A172 (cell line): ENCODE measurements at places on chromosomes 3 and 15.

GRCh38 chr3:48558493-48559134, 2.0 kb upstream of the PFKFB4 start:
- DNase-seq: peak; percentile 51

GRCh38 chr3:171811295-171811912, 1.1 kb upstream of the PLD1 start:
- DNase-seq: peak; percentile 96

DNA sequence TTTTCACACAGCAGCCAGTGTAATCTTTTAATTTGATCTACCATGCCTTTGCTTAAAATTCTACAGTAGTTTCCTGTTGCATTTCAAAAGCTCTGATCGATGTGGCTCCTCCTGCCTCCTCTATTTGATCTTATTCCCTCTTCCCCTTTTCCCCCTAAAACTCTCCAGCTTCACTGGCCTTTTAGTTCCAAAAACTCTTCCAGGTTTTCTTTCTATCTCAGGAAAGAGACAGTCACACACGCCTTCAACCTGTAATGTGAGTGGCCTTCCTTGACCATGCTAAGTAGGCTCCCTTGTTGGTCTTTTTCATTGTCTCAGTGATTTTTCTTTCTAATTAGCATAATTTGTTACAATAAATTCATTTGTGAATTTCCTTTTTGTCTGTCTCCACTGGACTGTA, 985 bp downstream of the TEX9 start:
- DNase-seq: no peak

- DNase-seq: no peak
Measured at GRCh38 chr3:32436816-32437189, 45.1 kb downstream of the CMTM7 start.

DNA sequence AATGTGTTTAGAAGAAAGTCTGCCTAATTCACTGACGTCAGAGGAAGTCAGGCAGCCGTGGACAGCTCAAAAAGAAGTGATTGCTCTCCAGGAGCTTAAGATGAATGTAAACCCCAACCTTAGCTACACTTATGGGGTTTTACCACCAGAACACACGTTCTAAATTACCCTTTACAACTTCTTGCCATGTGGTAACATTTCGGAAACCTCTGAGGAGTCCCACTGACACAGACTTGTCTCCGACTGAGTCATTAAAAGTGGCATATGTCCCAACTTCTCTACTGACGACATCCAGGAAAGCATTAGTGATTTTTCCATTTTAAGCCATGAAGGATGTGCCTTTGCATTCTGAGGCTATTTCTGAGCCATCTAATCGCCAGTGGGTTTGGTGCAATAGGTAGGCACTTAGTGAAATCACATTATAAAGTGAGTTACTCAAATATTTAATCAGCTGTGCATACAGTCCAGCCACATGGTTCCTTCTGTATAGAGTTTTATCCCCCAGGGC, 32.4 kb downstream of the C2CD4A start:
- DNase-seq: peak; percentile 49

- DNase-seq: no peak
Measured at GRCh38 chr15:69606921-69607500, 154.4 kb downstream of the RPLP1 start.

GRCh38 chr15:91021516-91022074, 799 bp downstream of the VPS33B start:
- DNase-seq: peak; percentile 1

- no peak for DNase-seq
Measured at GRCh38 chr3:174023421-174023820, 625.9 kb downstream of the NLGN1 start.

DNA sequence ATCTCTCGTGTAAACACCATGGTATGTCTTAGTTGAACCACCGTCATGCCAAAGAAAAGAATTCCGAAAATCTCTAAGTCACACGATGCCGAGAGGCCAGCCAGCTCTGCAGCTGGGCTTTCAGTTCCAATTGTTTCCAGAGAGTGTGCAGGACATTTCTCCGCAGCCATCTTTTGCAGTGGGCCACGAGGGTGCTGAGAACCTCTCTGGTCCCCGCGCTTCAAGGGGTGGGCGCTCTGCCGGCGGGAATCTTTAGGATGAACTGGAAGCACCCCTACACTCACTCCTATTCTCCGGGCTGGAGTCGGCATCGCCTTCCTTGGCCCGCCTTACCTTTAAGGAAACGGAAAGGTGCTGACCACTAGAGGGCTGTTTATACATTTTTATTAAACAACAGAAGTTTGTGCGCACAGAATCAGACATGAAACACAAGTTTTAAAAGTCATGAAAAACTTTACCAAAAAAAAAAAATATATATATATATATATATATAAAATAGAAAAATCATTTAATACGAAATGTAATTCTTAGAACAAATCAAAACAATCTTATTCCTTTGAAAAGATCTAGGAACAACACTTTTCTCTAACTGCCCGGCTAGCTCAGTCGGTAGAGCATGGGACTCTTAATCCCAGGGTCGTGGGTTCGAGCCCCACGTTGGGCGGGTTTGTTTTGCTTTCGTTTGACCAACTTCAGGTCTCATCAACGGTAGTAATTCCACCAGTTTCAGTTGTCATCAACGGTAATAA, 12.5 kb upstream of the MORF4L1 start:
- peak; percentile 90 for DNase-seq

DNA sequence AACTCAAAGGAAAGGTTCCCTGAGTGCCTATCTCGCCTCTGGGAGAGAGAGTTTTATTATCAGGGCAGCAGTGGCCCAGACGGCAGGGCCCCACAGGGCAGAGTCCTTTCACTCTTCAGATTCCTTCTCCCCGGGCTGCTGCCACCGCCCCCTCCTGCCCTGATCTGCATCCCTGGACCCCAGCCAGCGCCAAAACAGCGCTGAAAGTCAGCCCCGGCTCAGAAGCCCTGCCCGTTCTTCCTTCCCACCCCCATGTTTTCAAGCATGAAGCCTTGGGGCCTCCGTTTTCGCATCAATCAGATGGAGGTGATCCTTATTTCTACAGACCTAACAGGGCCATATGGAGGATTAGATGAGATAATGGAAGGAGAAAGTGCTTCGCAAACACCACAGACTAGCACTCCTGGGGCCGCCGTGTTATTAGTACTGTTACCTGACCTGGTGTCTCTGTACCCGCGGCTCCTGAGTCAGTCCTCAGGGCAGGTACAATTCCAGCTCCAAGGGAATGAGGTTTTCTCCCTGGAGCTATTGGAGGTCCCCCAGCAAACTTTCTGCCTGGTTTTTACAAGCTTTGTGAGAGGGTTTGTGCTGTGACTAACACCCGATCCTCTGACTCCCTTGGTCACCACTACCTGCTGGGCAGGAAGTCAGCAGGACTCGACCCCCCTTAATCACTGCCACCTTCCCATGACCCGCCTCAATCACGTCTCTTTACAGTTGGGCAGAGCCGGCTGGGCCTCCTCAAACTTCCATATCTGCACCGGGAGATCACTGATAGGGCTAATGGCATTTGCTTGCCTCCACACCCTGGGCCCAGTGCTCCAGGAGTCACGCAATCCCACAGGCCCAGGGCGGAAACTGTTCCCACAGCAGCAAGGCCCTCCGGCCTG, 39.5 kb upstream of the TSEN2 start:
- DNase-seq: peak; percentile 96

GRCh38 chr3:38015485-38015884, 14.0 kb downstream of the PLCD1 start:
- DNase-seq: no peak

DNA sequence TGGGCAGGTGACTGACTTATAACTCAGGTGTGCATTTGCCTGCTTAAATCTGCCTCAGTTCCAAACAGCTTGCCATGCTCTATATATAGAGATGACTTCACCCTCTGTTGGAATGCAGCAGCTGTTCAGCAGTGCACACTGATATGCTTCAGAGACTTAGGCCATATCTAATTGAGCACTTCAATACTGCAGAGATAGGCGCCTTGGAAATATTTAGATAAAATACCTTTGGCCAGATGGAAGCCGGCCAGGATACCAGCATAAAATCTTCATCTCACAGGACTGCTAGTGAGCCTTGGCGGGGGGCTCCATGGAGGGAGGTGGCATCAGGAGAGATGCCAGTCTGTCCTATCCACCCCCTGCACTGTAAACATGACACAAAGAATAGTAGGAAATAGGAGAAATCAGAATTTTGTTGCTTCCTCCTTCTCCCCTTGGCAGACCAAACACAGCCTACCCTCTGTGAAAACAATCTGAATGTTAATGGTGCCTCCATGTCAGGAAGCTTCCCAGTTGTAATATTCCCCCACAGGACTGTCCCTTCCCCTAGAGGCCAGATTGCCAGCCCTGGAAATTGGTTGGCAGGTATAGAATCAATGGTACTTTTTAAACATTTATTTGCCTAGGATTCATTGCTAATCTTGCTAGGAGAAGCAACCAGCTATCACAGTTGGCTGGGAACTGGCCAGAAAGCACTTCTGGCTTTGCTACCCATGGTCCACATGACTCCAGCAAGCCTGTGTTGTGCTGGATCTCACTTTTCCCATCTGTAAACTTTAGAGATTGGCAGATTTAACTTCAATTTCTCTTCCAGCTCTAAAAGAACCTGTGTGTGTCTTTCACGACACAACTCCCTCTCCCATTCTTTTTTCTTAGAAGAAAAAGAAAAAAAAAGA, 215.5 kb upstream of the KCNMB2 start:
- peak; percentile 41 for DNase-seq

DNA sequence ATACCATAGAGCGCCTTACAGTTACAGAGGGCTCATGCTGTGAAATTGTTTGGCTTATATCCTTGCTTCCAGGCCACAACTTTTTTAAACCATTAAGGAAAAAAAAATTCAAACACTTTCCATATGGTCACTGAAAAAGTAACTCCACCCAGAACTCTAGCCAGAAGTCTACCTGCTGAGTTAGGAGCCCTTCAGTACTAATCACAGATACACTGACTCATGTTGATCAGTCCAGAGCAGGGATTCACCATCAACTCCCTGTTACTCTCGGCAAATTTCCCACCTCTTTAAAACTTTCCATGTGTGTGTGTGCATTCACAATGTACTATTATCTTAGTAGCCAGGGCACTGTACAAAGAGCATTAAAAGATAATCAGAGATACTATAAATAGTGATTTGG, 372.8 kb downstream of the MAGI1 start:
- DNase-seq: no peak

DNA sequence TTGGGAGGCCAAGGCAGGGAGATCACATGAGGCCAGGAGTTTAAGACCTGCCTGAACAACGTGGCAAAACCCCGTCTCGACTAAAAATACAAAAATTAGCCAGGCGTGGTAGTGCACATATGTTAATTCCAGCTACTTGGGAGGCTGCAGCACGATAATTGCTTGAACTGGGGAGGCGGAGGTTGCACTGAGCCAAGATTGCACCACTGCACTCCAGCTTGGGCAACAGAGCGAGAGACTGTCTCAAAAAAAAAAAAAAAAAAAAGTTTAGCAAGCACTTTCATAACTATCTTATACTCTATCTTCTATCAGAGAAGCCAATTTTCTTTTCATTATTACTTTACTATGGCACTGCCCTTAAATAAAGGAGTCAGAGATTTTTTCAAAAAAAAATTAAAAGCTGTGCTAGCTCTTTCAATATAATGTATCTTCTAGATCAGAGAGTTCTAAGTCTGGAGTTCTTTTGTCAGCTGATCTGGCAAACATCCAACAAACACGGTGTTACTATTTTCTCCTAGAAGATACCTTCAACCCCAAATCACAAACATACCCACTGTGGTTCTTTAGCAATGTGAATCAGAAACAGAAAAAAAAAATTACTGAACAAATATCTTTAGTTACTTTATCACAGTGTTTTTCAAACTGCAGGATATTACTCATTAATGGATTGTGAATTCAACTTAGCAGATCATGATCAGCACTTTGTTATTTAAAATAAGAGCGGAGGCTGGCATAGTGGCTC, 3.0 kb downstream of the ZNF770 start:
- no peak for DNase-seq

DNA sequence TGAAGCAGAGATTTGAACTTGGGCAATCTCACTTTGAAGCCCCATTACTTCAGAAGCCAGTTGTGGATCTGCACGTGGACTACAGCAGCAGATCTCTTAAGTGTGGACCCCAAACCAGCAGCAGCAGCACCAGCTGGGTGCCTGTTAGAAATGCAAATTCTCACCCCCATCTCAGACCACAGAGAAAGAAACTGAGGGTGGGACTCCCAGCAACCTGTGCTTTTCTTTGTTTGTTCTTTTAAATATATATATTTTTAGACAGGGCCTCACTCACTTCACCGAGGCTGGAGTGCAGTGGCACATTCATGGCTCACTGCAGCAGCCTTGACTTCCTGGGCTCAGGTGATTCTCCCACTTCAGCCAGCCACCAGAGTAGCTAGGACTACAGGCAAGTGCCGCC, 53.2 kb downstream of the SLTM start:
- DNase-seq: no peak

DNA sequence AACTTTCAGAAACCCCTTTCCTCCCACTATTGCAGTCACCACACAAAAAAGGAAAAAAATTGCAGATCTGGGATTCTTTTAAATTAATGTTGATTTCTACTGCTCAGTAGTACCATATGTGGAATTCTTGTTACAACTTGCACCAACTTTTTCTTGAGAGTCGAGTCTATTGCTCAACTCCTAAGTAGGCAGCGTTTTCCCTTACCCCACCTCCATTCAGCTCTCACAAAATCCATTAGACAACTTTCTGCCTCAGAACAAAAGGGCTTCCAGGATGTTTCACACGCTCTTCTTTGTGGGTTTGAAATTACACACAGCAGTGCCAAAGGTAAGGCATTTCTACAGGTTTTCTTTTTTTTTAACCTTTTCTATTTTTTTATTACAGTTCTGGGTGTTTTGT, 179.5 kb downstream of the ANXA2 start:
- no peak for DNase-seq

GRCh38 chr15:57169643-57170042, 206.7 kb upstream of the CGNL1 start:
- DNase-seq: no peak

GRCh38 chr15:97168704-97169475, 791.6 kb upstream of the ARRDC4 start:
- peak; percentile 23 for DNase-seq

DNA sequence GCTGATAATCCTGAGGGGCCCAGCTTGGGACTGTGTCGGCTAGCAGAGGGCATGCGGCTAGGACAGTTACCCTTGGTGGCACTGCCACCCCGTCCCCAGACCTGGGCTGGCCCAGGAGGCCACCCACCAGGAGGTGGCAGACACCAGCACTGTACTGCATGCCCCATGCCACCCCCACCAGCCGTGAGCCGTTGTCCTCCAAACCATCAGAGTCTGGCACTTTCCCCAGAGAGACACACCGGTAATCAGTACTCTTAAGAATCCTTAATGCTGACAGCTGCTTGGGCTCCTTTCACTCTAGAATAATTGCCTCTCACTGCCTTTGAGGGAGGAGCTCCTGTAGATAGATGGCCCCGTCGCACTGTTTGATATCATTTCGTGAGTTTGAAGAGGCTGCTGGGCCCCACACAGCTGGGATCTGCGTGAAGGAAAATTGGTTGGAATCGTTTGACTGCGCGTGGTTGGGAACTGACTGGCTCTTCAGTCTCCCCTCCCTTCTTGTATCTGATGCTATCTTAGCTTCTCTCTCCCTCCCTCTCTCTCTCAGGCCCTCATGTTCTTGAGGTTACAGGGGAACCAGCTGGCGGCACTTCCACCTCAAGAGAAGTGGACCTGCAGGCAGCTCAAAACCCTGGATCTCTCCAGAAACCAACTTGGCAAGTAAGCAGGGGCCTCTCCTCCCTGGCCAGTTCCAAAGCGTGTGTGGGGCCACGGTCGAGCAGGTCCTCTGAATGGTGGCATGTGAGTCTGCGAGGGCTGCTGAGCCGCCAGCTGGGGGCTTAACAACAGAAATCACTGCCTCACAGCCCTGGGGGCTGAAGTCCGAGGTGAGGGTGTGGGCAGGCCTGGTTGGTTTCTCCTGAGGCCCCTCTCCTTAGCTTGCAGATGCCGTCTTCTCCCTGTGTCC, 94.9 kb downstream of the LRRK1 start:
- no peak for DNase-seq
